Stomach (tissue), 19 donors: ENCODE measurements at places on chromosomes 4 and X. TPM values are rescaled to one million over a fixed set of nuclear protein-coding genes. Genes with fewer than 3 reads are reported as not detected.

GRCh38 chr4:24262084-24262483 is 322.3 kb downstream of the DHX15 start:
- DNase-seq, result no peak

GRCh38 chr4:67635331-67635730 is 65.6 kb downstream of the UBA6 start:
- DNase-seq, result no peak

DNA sequence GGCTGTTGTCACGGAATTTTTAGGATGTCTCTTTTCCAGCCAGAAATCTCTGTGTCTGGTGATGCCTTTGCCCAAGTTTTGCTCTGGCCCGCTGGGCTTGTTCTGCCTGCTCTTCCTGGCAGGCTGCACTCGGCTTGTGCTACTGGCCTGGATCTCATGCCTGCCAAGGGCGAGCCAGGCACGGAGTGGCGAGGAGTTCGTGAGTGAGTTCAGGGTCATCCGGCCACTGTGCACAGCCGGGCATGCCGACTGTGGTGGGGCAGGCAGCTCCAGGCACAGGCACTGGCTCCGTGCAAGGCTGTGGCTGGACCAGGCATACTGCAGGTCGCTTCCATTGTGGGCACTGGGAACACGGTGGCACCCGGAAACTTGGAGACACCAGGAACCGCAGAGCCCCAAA is 129.1 kb downstream of the ARHGAP10 start:
- DNase-seq, result no peak

DNA sequence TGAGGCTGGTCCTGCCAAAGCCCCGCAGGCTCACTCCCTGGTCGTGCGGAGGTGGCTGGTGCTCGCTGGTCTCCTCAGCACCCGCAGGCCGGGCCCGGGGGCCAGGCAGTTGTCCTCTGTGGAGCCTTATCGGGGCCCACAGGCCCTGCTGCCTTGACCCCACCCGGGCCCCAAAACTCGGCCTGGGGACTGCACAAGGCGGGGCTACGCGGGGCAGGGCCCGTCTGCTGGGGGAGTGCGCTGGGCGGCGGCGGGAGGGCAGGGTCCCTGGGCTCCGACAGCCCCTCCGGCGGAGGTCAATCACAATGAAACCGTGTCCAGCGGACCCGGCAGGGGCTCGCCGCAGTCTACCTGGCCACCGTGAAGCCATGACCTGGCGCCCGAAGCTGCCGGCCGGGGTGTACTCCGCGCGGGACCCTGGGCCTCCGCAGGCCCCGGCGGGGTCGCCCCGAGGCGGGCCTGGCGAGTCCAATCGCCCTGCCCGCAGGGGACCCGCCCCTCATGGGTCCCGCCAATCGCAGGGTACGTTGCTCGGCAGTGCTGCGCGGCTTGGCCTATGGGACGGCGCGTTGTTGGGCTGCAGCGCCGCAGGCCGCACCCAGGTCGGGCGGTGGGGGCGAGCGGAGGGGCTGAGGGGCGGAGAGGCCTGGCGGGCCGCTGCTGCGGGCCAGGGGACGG is at the start of gene ADD1:
Gene ADD1 (plus strand): TSS at position 582 of the 678 bp plus-strand sequence. CDS start 32,072 bp downstream, outside the sequence.
- DNase-seq, result peak; percentile 93

- DNase-seq, result no peak
Observed at GRCh38 chr4:147769386-147769785, 37.5 kb downstream of the ARHGAP10 start.

DNA sequence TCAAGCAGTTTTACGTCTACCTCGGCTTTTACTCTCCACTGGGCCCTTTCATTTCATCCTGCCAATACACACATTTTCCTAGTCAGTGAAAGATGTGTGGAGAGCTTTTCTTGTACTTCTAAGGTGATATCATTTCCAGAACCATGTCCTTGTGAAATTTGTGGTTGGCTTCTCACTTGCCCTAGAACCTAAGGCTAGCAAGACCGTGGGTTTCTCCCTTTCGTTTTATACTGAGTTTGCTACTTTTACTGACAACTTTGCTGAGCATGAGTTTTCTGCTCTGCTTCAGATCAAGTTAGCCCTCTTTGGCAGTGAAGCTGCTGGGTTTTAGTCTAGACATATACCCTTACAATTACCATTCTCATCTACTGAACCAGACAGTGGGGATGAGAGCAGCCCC is 95.7 kb upstream of the FRMPD4 start:
- DNase-seq, result no peak

GRCh38 chr4:163748449-163748848 is 254.0 kb downstream of the TMA16 start:
- DNase-seq, result no peak

DNA sequence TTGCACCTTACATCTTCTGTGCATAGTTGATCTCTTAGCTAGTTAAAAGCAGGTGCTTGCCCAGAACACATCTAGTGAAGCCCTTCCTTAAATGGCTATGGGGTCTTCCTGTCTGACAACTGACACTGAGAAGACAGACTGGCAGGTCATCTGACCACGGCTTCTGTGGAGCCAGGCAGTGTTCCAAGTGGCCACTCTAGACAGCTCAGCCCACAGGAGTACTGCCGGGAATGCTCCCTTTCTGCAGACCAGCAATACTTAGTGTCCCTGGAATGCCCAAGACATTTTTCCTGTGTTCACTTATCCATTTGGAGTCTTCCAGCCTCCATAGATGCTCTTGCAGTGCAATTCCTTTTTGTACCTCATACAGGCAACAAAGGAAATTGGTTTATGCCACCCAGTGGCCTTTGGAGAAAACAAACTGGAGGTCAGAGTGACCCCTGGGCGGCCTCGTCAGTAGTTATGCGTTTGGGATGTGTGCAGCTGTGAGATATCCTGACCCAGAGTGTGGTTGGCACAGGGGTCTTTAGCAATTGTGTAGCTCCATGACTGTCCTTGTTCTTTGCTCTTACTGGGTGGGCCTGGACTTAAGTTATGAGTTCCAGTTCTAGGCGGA is 335.5 kb downstream of the ARHGAP10 start:
- no peak for DNase-seq

- peak; percentile 93 for DNase-seq
Observed at GRCh38 chr4:118888666-118889311, at the start of gene SYNPO2. Gene SYNPO2 (plus strand): TSS chr4:118888854. CDS start chr4:118889037, 183 bp downstream.

DNA sequence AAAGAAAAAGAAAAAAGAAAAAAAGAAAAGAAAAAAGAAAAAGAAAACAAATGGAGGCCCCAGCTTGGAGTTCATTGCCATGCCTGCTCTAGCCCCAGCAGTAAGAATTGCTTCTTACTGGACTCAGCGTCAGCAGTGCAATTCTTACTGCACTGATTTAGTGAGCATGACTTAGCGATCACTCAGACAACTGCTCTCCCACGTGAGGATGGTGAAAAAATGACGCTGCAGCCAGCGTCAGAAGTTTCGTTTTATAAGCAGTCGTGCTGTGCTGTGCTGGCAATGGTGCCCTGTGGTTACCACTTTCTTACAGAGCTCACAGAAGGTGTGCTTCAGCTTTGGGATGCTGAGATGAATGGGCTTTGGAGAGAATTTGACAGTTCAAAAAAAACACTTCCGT is 68.3 kb upstream of the DDX3X start:
- DNase-seq, result peak; percentile 55

Gene SOWAHD
- 33.6 TPM for total RNA-seq

- no peak for DNase-seq
Observed at GRCh38 chrX:7266288-7266687, 118.3 kb upstream of the PUDP start.

Gene MAPK10
- total RNA-seq, result 19.3 TPM

- no peak for DNase-seq
Observed at GRCh38 chr4:3193531-3194203, 55.3 kb upstream of the MSANTD1 start.

DNA sequence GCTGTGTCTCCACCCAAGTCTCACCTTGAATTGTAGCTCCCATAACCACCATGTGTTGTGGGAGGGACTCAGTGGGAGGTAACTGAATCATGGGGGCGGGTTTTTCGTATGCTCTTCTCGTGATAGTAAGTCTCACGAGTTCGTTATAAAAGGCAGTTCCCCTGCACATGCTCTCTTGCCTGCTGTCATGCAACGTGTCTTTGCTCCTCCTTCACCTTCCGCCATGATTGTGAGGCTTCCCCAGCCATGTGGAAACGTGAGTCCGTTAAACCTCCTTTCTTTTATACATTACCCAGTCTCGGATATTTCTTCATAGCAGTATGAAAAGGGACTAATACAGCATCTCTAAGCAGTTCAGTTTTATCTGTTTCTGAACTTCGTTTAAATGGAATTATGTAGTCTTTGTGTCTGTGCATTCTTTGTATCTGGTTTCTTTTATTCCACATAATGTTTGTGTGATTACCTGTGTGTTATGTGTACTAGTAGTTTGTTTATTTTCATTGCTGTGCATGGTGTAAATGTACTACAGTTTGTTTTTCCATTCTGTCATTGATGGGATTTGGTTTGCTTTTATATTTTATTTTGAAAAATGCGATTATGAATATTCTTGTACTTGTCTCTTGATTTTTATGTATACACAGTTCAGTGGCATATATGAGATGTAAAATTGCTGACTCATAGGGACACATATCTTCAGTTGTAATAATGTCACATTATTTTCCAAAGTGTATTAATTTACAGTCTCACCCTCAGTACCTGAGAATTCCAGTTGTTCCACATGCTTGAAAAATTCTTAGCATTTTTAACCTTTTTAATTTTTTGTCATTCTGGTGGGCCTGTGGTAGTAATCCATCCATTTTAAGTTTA is 304.9 kb downstream of the GBA3 start:
- no peak for DNase-seq

DNA sequence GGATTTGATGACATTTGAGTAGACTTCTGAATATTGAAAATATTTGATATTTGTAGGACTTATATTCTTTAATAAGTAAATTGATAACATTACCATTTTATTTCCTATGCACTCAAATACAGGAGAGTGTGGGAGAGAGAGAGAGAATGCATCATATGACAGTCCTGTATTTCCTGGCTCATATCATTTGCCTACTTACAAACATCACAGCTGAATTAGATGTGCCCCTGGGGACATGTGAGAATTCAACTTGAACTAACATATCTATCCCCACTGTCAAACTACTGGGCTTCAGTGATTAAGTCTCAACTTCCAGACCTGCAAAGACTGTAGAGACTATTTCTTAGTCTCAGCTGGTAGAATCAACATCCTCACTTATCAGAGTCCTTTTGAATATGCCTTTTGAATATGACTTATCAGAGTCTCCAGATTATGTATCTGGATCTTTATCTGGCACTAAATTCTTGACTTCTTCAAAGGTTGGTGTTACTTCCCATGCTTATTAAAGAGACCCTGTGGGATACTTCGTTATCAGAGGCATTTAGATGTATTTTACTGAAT is 75.5 kb downstream of the PABPC4L start:
- no peak for DNase-seq

Gene GIMD1
- not detected for total RNA-seq

Gene CENPVL1
- not detected for total RNA-seq

DNA sequence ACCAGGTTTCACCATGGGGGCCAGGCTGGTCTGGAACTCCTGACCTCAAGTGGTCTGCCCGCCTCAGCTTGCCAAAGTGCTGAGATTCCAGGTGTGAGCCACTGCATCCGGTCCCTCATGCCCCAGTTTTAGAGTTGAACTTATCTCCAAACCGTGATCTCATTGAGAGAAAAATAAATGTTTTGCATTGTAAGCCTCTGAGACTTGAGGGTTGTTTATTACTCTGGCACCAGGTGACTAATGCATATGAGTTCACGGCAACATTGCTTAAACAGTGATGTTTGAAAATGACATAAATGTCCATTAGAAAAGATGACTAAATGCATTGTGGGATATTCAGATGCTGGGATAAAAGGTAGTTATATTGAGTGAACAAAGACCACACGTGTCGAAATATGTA is 22.9 kb upstream of the FAT1 start:
- DNase-seq, result no peak

GRCh38 chr4:18366892-18367291 is 345.3 kb upstream of the LCORL start:
- DNase-seq, result peak; percentile 59

DNA sequence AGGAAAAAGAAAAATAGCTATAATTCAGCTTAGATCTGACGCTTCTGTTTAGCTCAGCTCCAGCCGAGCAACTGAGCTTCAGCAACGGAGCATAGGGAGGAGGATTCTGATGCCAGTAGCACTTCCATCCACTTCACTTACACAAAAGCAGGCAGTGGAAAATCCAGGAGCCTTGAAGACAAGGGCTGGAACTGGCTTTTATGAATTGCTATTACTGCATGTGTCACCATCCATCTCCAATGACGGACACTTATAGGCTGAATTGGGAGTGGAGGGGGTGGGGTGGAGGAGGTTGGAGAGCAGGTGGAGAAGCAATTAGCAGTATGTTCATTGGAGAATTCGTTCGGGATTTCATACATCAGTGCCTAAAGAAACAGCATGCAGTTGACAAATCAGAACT is 15.6 kb downstream of the ENOX2 start:
- no peak for DNase-seq

DNA sequence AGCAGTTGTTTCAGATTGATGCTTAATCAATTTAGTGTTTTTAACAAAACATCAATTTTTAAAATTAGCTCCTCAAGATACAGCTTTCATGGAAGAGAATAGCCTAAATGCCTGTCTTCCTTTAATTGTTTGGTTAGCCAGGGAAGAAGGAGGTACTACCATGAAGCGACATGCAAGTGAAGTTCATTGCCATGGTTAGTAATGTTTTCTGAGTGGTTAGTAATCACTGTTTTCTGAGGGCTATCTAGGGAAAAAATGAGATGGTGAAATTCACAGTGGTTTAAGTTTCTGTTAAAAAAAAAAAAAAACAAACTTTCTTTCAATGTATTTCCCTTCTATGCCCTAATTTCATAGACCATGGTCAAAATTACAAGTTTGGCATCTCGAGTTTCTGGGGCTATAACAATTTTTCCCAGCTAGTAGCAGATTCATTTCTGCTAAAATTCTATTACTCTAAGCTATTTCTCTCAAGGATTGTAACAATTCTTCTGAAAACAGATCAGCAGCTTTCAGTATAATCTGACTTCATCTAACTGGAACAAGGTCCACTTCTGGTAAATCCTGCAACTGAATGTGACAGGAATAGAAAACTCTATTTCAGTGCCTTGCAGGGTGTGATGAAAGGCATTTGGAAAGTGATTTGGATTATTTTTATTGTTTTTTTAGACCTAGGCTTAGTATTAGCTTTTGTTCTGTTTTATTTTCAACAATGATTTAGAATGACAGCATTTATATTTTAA is 157.0 kb downstream of the PCDH18 start:
- no peak for DNase-seq

Gene ETDA
- not detected for total RNA-seq

- no peak for DNase-seq
Observed at GRCh38 chrX:110133735-110134370, 130.9 kb downstream of the TMEM164 start.

DNA sequence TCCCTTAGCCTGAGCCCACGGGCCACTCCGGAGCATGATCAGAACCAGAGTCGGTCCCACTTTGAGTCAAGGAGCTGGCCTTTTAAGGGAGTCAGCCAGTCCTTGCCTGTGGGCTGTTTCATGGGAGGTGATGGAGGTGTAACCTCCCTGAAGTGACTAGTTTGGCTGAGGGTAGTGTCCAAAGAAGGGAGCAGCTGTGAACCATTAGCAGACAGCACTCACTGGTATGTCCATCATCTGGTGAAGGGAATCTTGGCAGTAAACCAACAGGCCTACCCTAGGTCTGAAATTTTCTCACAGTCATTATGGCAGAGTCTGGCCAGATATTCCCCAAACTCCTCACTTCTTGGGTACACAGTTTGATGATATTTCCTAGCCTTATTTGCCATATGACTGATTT is 12.3 kb upstream of the REPS2 start:
- DNase-seq, result no peak
